Brain (organoid and tissue), 16 donors: ENCODE measurements at places on chromosomes 11 and 22.

GRCh38 chr11:13884158-13884799 lies 78.2 kb upstream of the SPON1 start:
- no peak for DNase-seq

DNA sequence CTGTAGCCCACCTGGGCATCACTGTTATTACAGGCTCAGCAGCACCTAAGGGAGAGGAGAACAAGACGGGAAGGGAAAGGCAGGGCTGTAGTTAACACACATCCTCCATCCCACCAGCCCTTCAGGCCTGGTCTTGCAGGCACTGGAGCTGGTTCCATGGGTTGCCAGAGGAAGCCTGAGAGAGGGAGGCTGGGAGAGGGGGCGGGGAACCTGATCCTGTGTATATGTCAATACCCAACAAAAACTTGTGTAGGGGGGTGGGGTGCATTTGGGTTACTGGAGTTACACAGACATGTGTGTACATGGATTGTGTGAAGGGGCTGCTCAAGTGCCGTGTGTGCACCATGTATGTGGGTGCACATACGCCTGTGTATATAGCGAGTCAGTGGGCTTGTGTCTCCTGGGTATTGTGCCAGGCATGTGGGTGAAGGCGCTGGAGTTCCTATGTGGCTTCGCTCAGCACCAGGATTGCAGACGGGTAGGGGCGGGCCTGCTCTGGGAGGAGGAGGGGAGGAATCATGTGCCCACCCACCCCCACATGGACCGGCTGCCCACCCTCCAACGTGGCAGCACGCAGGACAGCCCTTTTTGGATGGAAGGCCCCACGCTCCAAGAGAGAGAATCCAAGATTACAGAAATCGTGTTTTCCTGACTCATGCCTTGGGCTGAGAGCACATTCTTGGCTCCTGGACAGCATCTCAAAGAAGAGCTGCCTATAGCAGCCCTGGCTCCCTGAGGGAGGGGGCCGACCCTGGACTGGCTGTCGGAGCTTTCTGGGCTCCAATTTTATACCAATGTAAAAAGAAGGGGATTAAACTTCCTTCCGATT lies 4.2 kb upstream of the SERPINH1 start:
- no peak for DNase-seq

GRCh38 chr11:36162883-36163434 lies 126.3 kb downstream of the COMMD9 start:
- DNase-seq = no peak

- DNase-seq = no peak
These were observed 60.0 kb downstream of the PKNOX2 start for GRCh38 chr11:125224391-125225021.

DNA sequence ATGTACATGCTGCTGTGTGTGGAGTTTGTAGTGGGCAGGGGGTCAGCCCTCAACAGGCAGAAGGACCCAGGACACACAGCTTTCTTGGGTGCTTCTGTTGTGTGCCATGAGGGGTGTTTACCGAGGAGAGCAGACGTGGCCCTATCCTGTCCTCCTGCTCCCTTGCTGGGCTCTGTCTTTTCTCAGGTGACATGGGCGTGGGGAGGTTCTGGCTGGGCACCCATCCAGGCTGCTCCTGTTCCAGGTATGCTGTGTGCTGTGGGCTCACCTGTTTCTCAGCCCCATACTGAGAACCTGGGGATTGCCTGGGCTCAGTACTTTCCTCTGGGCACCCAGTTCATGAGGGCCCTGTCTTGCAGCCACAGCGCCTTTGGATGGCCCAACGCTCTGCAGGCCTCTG lies 23.3 kb downstream of the MICALL1 start:
- no peak for DNase-seq

DNA sequence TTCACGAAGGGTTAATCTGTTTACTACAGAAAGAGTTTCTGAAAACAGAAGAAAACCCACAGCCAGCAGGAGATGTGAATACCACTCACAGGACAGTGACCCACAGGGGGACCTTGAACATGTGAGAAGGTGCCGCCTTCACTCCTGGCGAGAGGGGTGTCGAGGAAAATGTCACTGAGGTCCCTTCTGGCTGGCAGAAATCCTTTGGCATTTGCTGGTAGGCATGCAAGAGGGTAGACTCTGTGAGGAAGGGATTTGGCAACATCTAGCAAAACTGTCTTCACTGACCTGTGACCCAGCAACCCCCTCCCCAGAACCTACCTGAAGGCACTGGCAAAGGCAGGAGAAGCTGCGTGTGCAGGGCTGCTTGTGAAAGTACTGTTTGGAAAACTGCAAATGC lies 8.6 kb downstream of the KCNQ1 start:
- DNase-seq = no peak

DNA sequence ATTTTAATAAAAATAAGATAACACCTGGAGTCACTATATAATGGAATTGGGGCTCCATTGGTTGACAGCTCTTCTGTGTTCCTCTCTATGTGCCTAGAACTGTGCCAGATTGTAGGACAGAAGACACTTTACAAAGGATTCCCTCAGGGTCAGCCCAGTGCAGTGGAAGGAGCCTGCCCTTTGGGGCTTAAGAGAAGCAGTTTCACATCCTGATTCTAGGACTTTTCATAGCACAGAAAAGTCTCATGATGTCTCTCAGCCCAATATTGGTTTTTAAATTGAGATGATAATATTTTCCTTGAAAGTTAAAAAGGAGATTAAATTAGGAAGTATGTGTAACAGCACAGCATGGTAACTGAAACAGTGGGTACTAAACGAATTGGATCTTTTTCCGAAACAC lies 7.1 kb downstream of the PLAAT4 start:
- DNase-seq = no peak

DNA sequence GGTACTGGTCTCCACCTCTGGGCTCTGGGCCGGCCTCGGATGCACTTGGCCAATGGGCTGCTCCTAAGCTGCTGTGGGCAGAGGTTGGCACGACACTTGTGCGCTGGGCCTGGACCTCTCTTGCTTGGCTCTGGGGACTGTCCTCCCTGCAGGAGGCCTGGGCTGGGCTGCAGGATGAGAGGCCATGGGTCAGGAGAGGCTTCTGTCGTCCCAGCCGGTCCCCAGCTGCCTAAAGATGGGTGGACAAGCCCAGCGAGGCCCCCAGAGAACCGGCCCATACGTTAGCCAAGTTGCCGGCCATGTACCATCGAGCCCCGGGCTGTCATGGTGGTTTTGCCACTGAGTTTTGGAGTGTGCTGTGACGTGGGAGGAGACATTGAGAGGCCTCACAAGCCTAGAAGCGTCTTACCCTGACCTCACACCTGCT lies 1.6 kb upstream of the CCDC188 start:
- DNase-seq = no peak

DNA sequence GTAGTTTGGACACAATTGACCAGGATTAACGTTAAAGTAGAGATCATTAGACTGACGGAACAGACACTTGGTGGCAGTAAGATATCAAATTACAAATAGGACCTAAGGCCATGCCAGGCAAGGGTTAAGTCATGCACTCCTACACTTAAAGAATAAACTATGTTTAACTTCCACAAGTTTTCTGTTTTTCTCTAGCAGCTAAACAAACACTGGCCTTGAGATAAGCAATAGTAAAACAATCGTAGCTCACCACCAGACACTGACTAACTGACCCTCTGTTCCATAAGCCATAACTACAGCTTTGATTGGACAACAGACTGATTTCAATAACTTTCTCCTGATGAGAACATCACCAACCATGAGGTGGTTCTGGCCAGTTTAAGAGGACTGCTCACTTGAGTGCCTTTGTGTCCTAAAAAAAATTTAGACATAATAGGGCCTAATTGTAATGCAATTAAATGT lies 2.0 kb upstream of the CEP126 start:
- DNase-seq = no peak

DNA sequence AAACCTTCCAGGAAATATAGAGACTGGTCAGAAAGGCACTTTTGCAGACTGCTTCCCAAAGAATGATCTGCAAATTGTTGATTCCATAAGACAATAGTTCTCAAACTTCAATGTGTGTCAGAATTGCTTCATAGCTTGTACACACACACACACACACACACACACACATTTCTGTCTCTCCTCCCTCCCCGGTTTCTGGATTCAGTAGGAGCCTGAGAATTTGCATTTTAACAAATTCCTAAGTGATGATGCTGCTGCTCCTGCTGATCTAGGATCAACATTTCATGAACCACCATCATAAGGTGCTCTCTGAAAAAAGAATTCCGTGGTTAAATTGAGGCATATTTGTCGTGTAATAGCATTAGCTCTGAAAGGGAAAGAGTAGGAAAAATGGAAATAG lies 35.3 kb upstream of the FZD4 start:
- DNase-seq = no peak

DNA sequence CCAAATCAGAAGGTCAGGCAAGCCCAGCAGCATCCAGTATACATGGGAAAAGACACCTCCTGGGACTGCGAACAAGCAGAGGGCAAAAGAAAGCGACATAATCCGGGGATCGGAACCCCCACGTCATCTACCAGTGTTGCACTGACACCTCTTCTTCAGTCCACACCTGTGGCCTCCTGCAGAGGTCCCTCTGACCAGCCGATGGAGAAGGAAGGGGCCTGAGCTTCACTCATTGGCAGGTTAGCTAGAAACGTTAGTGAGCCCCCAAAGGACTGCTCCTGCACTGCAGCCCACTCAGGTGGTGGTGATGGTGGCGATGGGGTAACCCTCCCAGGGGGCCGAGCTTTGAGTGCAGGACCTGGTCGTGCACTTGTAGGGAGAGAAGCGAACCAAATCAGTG lies 22.1 kb downstream of the ASCL2 start:
- DNase-seq = no peak

GRCh38 chr11:27619039-27619574 lies 81.1 kb downstream of the BDNF start:
- DNase-seq = no peak

DNA sequence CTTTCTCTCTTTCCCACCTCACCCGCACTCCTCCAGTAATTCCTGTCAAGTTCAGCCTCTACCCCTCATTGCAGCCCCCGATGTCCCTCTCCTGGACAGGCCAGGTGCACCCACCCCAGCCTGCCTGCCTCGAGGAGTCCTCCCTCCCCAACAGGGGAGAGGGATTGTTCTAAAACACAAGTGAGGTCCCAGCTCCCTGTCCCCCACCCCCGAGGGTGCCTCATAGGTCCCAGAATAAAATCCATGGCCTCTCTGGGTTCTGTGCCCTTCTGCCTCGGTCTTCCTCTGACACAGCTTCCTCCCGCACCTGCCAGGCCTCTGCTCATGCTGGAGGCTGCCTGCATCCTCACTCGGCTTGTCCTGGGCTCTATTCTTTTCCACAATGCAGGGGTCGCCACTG lies 720.1 kb downstream of the BRD1 start:
- DNase-seq = no peak

DNA sequence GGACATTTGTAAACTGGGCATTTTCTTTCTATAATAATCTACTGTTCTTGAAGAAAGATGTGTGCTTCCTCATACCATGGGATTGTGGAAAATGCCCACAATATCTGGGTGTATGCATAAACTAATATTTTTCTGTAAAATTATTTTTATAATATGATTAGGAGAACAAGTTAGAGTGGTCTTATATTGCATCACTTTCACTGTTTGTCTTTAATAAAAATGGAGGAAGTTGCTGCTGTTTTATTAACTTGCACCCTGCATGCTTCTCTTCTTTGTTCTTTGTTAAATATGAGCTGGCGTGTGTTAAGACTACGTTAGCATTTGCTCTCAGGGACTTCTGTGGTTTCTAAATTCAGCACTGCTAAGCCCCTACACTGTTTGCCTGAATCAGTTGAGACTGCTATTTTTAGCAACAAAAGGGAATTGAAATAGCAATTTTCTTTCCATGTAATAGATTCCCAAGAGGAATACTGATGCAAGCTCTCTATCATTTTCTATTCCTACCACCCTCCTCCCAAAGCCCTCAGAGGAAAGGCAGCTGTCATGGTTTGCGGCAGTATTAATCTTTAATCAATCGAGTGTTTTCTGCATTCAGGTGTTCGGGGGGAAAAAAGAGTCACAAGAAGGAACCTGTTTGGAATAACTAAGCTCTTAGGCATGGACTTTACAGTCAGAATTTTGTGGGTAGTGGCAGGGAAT lies 56.1 kb downstream of the HSD17B12 start:
- peak; percentile 84 for DNase-seq

- no peak for DNase-seq
These were observed 18.9 kb downstream of the ADM start for GRCh38 chr11:10323793-10324170.

DNA sequence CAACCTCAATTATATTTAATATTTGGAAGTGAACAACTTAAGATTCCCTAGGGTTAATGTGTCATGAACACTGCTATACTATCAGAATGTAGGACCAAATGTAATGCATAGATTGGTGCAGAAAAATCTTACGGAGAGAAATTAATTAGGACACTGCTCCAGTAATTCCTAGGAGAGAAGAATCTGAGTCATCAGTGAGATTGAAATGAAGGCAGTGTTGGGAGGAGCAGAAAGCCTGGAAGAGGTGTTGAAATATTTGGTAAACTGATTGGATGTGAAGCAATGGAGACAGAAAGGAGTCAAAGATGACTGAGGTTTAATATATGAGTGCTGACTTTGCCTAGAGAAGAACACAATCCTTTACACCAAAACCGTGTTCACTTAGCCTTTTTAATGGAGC lies 836.0 kb downstream of the FAM181B start:
- DNase-seq = peak; percentile 46

DNA sequence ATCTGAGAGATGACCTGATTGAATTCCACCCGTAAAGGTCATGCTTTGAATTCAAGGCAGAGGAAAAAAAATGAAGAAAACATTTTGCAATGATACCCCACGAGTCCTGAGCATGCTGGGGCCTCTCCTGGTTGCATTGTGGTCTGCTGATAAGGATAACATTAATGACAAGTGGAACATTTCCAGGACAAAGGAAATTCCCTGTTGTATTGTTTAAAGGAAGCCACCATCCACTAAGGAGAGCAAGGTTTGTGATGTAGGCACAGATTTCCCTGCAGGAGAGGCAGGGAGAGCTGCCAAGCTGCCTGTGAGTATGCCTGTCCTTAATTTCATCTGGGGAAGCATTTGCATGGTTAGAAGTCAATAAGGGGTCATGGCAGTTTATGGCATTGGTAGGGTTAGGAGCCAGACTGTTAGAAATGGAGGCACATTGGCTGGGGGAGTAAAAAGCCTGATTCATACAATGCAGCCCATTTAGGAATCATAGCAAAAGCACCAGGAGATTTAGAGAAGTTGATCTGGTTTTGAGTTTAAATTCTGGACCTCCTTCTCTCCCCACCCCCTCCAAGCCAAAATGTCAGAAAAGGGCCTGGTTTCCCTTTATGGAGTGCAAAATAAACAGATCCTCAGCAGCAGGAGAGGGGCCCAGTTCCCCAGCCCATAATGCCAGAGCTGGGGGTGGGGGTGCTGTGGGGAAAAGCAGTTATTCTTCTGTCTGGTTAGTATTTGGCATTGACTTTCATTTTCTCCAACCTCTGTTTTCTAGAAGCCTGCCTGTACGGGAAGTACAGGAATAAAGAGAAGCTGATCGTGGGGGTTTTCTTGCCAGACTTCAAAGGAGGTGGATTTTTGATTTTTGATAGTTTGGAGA lies 22.1 kb downstream of the FLI1 start:
- DNase-seq = no peak

DNA sequence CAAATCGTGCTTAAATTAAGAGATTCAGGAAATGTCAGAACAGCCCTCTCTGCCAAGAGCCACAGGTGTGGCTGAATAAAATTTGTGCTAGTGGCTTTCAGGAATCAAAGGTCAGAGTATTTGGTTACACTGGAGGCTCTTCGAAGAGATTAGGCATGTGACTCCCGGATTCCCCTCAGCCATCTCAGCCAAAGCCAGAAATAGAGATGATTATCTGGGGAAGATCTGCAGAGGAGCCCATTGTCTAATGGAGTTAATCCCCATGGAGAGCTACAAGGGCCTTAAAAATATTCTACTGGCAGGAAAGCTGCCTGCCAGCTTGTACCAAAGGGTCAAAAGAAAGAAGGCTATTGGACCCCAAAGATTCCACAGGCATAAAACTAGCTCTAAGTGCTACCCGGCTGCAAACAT lies 1259.5 kb downstream of the TBC1D22A start:
- no peak for DNase-seq

GRCh38 chr11:133323354-133323753 lies 208.9 kb downstream of the OPCML start:
- DNase-seq = no peak
